Common myeloid progenitor, CD34-positive (primary cell): ENCODE measurements at places on chromosomes 1 and 21.

- DNase-seq = no peak
These were observed 18.6 kb upstream of the TMPRSS2 start for GRCh38 chr21:41526478-41527087.

- no peak for DNase-seq
These were observed 528.5 kb downstream of the PLPP3 start for GRCh38 chr1:56050911-56051310.

DNA sequence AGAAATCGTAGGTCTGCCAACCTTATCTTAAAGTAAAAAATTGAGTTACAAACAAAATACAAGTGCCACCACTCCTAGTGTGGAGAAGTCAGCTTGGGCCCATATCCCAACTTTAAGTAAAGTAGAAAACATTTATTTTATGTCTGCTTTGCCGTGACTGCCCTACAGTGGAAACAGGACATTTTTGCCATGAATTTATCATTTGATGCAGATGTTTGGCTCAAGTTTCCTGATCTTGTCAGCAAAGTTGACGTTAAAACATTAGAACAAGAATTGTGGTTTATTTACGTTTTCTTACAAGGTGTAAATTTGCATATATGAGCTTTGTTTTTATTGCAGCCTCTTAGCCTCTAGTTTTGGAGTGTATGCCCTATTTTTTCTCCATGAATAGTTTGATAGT is 17.1 kb upstream of the KCNJ15 start:
- no peak for DNase-seq

DNA sequence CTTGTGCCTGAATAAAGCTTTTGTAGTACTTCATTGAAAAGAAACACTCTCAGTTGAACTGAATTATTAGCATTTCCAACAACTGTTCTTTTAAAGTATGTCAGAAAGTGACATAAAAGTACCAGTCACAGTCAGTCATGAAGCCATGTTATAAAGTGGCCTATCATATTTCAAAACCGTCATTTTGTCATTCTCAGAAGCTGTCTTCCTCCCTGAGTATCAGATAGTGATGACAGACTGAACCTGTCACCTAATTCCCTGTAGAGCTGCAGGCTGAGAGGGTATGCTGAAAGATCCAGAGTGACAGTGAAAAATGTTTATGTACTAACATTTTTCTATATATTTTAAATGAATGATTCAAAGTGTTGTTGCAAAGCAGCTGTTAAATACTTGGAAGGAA is 1121.7 kb upstream of the PRMT6 start:
- no peak for DNase-seq

DNA sequence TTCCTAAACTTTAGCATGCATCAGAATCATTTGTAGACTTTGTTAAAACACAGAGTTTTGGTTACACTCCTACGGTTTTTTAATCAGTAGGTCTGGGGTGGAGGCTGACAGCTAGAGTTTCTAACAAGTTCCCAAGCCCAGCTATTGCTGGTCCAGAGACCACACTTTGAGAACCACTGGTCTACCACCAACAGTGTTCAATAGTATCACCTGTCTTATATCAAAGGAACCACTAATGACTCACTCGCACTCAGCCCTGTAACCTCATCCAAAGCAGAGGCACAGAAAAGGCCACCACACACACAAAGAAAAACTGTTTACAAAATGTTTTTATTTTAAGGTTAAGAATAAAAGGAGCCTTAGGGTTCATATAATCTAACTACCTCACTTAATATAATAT is 68.7 kb downstream of the HIVEP3 start:
- DNase-seq = no peak

GRCh38 chr1:219119839-219120238 is 53.8 kb upstream of the LYPLAL1 start:
- no peak for DNase-seq

GRCh38 chr1:183871142-183871541 is 66.2 kb downstream of the RGL1 start:
- no peak for DNase-seq

DNA sequence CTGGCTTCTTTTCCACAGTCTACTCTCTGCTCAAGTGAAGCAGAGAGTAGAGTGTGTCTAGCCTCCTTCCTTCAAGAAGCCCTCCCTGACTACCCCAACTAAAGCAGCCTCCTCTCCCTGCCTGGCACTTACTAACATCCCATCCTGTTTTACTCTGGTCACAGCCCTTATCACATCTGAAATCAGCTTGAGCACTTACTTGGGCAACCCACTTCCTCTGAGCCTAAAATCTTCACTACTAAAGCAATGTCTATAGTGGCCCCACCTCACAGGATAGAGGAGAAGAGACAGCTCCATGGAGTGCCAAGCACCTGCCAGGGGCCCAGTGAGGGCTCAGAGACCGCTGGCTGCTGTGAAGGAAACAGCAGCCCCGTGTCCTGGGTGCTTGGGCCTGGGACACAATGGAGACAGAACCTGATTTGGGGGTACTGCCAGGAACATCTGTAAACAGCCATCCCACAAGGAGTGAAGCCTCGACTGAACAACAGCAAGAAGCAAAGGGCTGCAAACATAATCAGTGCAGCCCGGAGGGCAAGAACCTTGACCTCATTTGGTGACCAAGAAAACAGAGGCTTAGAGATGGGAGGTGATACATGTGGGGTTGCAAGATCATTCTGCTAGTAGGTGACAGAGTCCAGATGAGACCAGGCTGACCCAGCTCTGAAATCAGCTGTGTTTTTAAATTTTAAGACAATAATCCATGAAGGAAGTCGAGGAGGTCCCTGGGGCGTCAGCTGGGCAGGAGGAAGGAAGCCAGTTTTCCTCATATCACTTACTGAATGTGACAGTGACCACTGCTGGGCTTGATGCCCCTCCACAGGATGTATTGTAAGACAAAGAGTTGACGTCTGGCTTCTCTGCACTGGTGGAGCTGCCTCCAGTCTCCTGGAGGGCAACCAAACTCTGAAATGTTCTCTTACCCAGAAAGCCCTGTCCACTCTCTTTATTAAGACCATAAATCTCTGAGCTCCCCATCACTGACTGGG is 710.6 kb downstream of the MATN1 start:
- no peak for DNase-seq

GRCh38 chr1:243791586-243792267 is 58.3 kb downstream of the AKT3 start:
- DNase-seq = no peak

DNA sequence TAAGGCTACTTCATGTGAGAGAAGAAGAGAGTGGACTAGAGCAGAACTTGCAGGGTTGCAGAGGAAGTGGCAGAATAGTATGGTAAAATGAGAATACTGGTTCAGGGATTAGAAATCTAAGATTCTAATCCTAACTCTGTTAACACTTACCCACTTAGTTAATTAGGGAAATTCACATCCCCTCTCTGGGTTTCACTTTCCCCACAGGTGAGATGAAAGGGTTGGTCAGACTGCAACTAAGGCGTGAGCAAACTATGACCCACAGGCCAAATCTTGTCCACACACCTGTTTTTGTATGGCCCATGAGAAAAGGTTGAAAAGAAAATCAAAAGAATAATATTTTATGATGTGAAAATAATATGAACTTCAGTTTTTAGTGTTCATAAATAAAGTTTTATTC is 117.5 kb downstream of the MACF1 start:
- no peak for DNase-seq

DNA sequence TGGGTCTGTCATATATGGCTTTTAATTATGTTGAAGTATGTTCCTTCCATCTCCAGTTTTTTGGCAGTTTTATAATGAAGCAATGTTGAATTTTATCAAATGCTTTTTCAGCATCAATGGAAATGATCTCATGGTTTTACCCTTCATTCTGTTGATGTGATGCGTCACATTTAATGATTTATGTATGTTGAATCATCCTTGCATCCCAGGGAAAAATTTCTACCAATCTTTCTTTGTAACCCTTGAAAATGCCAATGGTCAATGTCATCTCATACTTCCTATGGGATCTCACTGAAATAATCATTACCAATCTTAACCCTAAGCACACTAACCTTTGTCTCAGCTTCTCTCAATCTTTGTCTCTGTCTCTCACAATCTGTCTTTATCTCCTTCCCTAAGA is 1004.0 kb downstream of the KCNT2 start:
- no peak for DNase-seq
